Hematopoietic multipotent progenitor cell treated with erythropoietin and hydrocortisone succinate and interleukin-3 and kit ligand, for 8 days (in vitro differentiated cells): ENCODE measurements at places on chromosomes 3 and 15.

DNA sequence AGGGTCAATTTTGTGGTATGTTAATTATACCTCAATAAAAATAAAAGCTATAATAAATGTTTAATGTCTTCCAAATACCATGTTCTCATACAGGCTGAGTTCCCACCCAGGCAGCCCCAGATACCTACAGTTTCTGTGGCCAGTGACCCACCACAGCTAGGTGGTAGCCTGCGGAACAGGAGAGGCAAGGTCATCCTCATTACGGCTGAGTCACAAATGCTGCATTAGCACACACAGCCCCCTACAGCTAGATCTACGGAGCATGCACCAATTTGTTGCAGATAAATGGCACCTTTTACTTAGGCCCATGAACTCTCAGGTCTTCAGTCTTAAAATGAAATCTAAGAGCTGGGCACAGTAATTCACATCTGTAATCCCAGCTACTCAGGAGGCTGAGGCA, 5.1 kb downstream of the SPATA12 start:
- DNase-seq = no peak

DNA sequence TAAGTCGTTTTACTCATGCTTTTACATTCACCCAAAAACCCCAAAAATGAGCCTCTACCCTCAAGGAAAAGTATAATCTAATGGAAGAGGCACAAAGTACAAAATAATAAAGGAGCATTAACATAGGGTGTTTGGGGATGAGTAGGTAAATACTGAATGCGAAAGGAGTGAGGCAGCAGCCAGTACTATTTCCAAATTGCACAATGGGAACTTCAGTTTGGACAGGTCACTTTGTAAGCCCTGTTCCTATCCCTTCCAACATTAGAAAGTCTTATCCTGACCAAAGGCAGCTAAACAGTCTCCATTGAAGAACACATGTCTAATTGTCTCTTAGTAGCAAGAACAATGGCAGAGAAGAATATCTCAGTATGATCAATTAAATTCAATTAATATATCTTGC, 728.3 kb downstream of the GBE1 start:
- no peak for DNase-seq

- no peak for DNase-seq
These were observed at the start of gene ATP13A5 for GRCh38 chr3:193378706-193379105. Gene ATP13A5, minus strand, starts transcription at chr3:193378753. Its CDS starts 28 bp downstream, at chr3:193378725.

- DNase-seq = no peak
These were observed 335.2 kb upstream of the MCTP2 start for GRCh38 chr15:93895976-93896770.
